ENCODE measurements at places on chromosomes 13 and 19.

DNA sequence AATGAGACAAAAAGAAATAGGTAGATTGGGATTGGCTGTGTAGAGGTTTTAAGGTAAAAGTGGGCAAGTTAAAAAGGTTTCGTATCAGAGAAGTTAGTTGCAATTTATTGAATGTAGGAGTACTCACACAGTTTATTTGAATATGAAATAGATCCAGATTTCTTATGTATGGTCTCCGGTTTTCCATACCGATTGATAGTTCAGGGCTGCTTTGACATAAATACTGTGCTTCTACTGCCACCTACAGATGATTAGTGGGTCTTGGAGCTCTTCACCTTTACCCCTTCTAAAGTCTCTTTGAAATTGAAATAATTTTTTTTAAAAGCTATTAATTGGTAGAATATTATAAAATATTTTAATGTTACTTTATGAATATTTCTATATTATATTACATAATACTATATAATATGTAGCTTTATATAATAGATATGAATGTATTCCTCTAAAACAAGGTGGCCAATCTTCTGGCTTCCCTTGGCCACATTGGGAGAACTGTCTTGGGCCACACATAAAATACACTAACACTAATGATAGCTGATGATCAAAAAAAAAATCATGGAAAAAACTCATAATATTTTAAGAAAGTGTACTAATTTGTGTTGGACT, 7.7 kb upstream of the GPR18 start:
- DNase-seq = peak; percentile 64

- DNase-seq = no peak
Observed at GRCh38 chr13:104198801-104199200, 1132.6 kb upstream of the SLC10A2 start.

- DNase-seq = no peak
Observed at GRCh38 chr19:51257471-51257870, 6.6 kb downstream of the SIGLECL1 start.

DNA sequence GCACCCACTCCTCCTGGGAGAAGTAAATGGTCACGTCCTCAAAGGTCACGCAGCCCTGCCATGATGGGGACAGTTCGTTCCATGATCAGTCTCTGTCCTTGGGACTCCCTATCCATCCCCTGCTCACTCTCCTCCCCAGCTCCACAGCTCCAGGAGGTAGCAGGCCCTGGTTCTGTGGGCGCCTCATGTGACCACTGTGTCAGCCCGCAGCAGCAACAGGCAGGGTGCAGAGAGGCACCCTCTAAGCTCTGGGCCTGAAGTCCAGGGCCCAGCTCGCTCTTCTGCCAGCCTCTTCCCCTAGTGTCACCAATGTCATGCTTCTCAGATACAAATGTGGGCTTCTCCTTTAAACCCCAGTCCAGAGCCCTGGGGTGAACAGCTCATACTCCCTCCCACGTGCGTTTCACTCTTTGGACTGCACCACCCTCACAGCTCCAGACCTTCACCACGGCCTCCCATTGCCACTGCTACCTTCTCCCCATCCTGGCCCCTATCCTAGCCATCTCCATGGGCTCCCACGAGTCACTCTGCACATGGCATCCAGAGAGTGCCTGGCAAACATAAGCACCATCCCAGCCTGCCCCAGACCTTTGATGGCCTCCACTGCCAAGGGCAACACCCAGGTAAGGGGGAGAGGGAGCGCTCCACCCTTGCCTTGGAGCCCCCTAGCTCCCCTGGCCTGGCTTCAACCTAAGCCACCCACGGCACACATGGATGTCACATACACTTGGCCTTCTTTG, 2.9 kb downstream of the ZNF792 start:
- DNase-seq = no peak

DNA sequence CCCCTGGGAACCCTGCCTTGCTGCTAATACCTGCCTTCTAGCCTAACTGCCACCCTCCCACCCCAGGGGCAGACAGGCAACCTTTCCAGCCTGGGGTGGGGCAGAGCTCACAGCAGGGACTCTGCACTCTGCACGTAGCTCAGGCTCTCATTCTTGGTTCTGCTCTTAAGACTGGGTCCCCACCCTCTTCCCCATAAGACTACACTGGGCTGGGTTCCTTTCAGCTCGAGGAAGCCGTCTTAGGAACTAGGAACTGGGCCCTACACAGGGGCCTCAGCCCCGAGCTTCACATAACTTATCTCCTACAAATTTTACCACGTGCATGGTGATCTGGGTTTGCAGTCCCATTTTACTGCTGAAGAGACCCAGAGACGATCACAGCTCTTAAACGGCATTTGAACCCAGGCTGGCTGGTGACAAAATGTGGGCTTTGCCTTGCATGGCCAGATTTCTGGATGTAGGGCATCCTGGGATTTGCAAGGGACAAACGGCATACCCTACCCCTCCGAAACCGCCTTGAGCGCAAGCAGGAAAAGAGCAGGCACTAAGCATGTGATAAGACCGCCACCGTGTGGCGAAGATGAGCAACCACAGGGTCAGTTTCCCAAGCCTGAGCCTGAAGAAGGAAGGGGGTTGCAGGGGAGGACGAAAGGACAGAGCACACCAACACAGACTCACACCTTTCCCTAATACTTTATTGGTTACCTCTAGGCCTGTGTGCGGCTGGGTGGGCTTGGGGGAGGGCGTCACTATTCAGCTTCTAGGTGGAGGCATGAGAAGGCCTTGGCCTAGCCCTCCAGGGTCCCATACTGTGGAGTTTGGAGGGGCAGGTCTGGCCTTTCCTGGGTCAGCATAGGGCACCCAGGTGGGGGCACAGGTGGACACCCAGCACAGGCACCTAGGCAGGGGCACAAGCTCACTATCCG, 5.1 kb downstream of the JUNB start:
- peak; percentile 80 for DNase-seq

- DNase-seq = peak; percentile 30
Observed at GRCh38 chr19:41457241-41457640, 14.3 kb downstream of the ERICH4 start.

DNA sequence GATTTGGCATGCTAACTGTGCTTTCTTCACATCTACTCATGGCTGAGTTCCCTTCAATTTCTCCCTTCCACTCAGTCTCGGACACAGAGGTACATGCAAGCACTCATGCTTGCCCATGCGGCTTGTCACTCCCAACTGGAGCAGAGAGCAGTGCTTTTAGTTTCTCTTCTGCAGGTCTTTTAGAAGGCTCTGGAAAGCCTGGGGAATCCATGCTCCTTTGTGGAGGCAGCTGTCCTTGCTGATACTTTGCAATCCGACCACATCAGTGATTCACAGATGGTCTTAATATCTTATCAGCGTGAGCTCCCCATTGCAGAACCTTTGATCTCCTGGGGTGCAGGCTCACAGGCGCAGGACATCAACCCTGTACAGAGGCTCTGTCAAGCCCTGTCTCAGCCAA, 203.9 kb downstream of the COL4A1 start:
- DNase-seq = no peak

All from endothelial cell of umbilical vein (primary cell).